Esophagus squamous epithelium (tissue), 5 donors: ENCODE measurements at places on chromosomes 7 and 10.
A peak's percentile ranks its signal among the peaks of the same experiment; 100 is the strongest.

- DNase-seq: no peak
Observed at GRCh38 chr7:94069162-94069739, 65.1 kb upstream of the BET1 start.

DNA sequence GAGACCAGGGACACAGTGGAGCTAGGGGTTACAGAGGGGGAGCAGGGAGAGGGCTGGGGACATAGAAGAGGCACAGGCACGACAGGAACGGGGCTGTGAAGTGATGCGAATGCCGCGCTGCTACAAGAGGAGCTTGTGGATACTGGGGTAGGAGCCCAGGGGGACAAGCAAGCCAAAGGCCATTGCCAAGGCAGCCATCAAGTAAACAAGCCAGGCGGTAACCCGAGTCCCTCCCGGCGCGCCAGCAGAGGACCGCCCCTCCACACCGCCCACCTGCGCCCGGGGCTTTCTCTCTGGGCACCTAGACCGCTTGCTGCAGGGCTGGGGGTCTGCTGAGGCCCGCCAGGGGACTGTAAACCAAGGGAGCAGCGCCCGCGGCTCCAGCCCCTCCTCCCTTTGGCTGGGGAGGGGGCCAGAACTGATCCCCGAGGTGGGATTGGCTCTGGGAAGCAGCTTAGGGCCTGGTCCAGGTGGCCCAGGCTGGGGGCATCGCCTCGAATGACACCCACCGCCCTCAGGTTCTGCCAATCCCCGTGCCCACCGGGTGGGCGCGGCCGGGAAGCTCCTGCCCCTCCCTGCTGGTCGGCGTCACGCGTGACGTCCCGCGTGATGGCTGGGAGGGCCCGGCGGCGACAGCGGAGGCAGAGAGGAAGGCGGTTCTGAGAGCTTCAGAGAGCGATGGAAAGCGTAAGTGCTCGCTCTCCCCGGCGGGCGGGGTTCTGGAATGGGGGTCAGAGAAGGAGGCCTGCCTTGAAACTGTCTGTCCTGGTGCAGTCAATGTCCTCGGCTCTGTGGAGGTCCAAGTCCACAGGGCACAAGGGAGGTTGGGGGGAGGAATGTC lies 982 bp downstream of the SFXN3 start:
- no peak for DNase-seq

DNA sequence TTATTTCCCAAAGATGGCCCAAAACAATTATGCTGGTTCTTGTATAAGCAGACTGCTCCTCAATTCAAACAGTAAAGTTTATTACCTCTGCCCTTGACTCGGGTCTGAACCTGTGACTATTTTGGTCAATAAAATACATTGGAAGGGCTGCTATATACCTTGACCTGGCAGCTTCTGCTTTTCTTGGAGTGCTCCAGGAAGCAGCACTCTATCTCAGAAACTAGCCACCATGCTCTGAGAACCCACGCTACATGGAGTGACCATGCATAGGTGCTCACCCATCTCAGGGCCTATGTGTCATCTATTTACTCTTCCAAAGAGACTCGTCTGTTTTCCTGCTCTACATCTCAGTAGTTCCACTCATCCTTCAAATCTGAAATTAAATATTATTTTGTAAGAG lies 299.9 kb downstream of the AHR start:
- no peak for DNase-seq

- DNase-seq: peak; percentile 77
Observed at GRCh38 chr7:113118074-113118959, at the start of gene SMIM30. TSS of gene SMIM30 (minus strand) at chr7:113118554. CDS start at chr7:113117578, 976 bp downstream.

DNA sequence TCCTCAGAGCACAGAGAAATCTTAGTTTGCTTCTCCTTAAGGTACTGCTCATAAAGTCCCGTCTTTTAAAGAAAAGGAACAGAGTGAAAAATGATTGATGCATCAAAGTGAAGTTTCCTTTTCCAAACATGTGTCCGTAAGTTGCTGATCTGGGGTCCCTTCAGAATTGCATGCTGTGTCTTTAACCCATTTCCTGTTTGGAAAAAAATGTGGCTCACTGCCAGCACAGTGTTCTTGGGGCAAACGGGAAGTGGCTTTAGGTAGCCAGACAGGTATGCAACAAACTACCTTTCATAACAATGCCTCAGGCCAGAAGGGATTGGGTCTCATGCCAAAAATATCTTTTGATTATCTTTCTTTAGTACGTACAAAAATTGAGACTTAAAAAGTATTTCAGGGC lies 50.9 kb downstream of the TFAM start:
- DNase-seq: no peak

DNA sequence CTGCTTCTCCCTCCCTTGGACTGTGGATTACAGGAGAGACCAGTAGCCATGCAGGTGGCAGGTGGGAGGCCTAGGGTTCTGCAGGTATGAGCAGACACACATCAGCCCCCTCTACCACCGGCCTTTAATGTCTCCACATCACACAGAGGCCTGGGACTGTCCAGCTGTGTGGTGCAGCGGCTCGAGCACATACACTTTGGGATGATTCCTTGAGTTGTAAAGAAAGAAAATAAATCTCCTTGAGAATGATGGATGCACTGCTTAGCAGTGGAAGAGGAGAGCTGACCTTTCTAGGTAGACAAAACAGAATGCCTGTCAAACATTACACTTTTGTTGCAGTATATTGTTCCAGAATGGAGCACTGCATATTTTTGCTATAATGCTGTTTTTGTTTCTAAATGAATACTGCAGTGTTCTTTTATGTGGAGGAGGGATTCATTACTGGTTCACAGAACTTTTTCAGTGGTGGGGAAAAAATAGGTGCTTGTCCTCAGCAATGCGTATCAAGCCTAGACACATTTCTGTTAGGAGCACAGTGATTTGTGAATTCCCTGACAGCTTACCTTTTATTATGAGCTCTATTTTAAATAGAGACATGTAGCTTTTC lies 66.0 kb downstream of the PTPRE start:
- DNase-seq: no peak

GRCh38 chr7:5237286-5237685 lies 45.5 kb upstream of the SLC29A4 start:
- DNase-seq: no peak

GRCh38 chr7:29989257-29989995 lies at the start of gene SCRN1:
TSS of gene SCRN1 (minus strand) at chr7:29989801. CDS start at chr7:29969067, 20,734 bp downstream.
- no peak for DNase-seq

DNA sequence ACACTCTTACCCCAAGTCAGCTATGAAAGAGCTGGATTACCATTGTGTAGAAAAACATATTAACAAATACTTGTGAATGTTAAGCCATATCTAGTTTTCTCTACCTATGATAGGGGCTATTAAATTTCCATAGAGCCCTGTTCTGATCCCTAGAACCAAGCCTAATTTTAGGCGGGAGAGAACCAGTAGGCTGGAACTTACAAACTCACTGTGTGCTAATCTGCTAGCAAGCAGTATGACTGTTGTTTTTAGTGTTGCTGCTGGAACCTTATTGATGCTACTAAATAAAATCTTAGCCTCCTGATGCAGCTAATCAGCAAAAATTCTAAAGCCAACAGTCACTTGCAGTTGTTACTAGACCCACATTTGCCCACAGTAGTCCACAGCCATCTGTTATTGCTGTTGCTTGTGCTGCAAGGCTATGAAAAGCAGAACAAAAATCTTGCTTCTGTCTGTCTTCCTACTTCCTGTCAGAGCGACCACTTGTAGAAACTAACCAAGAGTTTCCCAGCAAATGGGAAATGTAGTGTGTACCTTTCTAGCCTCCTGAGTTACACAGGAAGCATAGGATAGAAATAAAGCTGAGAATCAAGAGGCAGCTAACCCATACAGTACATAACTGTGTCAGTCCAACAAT lies 368.4 kb downstream of the ARL4A start:
- no peak for DNase-seq

GRCh38 chr10:85226596-85226995 lies 898.2 kb downstream of the CCSER2 start:
- DNase-seq: no peak

DNA sequence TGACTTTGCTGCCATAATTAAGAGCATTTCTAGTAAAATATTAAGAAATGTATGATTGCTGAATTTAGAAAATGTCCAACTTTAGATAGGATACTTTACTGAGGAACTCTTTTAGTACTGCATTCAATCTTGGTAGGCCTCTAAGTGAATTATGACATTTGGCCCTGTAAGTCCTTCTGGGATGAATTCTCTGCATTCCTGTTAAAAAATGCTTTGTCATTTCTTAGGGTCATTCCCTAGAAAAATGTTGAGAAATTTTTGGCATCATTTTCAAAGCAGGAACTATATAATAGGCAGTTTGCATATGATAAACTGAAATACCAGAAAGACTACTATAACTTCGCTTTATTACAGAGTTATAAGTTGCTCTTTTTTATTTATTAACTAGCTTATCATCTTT lies 69.3 kb upstream of the PRR15 start:
- no peak for DNase-seq

DNA sequence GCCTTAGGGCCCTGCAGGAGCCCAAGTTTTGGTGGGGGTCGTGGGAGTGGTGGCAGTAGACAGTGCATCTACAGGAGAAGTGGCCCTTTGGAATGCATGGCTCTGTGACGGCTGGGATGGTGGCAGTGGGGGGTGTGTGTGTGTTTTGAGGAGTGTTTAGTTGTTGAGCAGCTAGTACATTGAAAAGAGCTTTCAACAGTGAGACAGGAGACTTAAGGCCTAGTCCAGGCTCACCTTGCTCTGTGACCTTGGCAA lies 27.1 kb downstream of the ZNF775 start:
- no peak for DNase-seq

- no peak for DNase-seq
Observed at GRCh38 chr10:75187961-75188426, 22.6 kb upstream of the VDAC2 start.

DNA sequence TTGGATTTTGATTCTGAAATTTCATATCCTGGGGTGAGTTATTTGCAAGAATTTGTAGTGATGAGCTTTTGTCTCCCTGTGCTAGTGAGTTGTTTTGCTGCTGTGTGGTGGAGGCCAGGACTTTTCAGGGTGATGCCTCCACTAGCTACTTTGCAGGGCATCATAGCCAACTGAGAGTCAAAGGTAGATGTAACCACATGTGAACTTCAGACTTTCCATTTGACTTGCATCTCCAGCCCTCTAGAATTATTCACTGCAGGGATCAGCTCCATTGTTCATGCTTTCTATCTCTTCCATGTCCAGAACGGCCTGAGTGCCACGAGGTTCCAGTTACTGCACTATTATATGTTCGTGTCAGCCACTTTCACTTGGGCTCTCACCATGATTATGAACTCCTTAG lies 534.3 kb downstream of the GRM8 start:
- no peak for DNase-seq
